ENCODE measurements at places on chromosomes 16 and 17.

DNA sequence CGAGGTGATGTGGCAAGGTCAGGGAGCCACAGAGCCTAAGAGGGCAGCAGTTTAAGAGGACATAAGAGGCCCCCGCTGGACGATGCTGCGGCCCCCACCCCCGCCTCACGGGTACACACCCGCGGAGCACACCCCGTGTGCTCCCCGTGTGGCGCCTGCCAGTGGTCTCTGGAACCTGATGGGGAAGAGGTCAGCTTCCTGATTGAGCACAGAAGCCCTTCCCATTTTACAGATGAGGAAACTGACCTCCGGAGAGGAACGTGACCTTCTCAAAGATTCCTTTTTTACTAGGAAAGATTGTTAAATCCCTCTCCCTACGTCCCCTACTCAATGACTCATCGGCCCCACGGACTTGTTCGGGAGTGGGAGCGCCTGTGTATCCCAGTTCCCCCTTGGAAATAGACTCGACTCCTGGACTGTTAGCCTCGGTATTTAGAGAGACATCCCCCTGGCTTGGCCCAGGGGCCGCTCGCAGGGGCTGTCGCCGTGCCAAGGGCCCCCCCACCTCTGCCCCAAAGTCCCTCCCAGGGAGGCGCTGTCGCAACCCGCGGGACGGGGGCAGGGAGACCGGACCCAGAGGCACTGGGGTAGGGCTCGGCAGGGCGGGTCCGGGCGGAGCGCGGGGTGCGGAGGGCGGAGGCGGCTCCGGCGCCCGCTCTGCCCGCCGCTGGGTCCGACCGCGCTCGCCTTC lies at the start of gene ABCC3:
Gene ABCC3, plus strand, starts transcription at position 658 of the 691 bp plus-strand sequence. CDS start 56 bp downstream, outside the sequence.
- DNase-seq: no peak

GRCh38 chr17:57668332-57668731 lies 76.8 kb downstream of the CCDC182 start:
- DNase-seq: no peak

- DNase-seq: no peak
Measured at GRCh38 chr16:4767872-4768548, 1.0 kb upstream of the ZNF500 start.

GRCh38 chr16:49671333-49671732 lies 184.6 kb downstream of the ZNF423 start:
- no peak for DNase-seq

GRCh38 chr16:73499276-73499675 lies 451.3 kb upstream of the ZFHX3 start:
- DNase-seq: no peak

- DNase-seq: no peak
Measured at GRCh38 chr17:38466346-38467315, 38.4 kb downstream of the ARHGAP23 start.

DNA sequence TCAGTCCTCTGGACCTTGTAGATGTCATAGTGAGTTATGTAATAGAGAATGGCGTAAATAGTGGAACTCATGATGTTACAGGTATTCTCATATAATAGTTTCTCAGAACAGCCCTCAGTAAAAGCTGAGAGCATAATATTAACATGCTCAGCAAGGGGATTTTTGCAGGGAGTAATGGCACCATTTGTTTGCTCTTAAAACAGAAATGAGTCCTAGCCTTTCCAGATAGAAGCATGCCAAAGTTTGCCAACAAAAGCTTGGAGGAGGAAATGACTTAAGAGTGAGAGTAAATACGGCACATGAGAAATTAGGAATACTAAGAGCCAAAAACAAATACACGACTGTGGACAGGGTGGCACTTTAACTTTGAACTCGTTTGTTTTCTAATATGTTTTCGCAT lies 198.4 kb downstream of the ANKFN1 start:
- no peak for DNase-seq

- no peak for DNase-seq
Measured at GRCh38 chr17:5804251-5804650, 219.9 kb upstream of the NLRP1 start.

- no peak for DNase-seq
Measured at GRCh38 chr16:85457366-85457765, 155.8 kb upstream of the GSE1 start.

- DNase-seq: no peak
Measured at GRCh38 chr17:16106161-16106891, 106.7 kb downstream of the TTC19 start.

- DNase-seq: no peak
Measured at GRCh38 chr16:58029410-58029809, 3.9 kb downstream of the MMP15 start.

DNA sequence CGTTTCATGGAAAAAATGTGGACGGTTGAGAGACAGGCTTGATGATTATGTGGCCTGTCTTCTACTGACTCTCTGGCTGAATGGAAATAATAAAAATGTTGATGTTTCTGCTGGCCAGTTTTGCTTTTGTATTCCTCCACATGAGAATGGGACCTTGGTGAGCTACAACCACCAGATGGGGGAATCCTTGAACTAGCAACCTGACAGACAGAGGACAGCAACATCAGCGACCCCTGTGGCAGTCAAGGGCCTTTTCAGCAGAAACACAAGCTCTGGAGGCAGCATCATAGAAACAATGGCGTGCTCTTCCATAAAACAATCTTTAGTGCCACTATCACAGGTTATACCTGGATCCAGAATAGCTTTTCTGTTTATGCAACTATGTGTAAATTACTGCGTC lies 84.0 kb upstream of the ATP2A3 start:
- DNase-seq: no peak

DNA sequence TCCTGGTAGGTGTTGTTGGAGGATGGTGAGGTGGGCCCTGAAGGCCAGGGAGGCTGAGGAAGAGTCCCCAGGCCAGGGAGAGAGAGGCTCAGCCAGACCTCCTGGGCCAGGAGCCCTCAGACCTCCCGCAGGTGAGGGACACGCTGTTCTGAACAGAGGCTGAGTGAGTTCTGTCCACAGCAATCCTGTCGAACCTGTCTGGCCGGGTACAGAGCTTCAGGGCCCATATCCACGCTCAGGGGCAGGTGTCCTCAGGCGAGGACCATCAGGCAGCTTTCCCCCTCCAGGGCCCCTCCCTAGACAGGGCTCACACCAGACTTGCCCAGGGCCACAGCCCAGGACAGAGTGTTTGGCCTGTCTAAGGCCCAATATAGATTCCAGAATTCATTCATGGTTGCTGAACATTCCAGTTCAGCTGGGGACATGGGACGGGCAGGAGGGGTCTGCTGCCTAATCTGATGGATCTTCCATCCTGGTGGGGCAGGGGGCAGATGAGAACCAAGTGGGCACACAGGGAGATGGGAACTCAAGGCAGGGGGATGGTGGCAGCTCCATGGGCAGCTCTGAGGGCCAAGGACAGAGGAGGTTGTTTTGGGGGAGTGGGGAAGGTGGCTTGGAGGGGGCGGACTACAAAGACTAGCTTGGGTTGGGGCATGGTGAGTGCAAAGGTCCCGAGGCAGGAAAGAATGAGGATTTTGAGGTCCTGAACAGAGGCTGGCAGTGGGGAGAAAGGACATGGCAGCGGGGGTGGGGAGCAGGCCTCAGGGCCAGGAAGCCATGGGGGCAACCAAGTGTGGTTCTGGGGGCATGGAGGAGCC lies 23.4 kb upstream of the MPRIP start:
- DNase-seq: no peak

DNA sequence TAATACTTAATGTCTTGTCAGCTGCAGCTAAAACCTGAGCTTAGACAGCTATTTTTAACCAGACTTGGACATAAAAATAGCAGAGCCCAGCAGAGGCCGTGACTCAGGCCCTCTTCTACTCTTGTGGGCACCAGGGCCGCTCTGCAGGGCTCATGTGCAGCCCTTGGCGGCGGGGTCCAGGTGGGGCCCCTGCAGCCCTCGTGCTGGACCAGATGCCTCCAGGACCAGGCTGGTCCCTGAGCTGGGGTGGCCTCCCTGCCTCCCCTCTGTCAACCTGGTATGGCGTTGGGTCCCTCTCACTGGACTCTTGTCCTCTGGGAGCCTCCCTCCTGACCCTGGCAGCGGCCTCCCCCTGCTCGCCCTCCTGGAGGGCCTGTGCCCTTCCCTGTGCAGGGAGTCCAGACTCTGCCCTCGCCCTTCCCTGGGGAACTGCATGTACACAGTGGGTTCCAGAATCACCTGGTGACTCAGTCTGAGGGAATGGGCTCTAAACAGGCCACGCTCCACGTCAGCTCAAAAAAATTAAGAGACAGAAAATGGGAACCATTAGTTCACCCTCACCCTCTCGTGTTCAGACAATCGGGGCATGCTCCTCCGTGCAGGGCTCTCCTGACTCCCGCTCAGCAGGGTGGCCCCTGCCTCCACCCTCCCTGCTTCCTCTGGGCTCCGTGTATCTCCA lies 9.7 kb downstream of the CDK5R1 start:
- no peak for DNase-seq

DNA sequence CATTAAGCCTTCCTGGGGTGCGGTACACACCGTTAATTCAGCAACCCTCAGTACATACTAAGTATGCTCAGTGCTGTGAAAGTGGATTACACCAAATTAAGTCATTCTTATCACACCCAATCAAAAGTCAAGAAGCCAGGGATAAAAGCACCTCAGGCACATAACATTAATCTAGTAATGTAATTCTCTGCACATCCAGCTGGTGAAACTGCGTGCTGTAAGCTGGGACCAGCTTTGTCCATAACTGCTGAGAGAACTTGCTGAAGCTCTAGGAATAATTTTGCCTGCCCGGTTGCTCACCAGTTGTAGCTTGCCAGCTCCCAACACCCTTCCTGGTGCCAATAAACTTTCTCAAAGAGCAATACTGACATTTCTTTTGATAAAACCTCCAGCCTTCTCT lies 44.9 kb downstream of the SLC47A1 start:
- DNase-seq: no peak

DNA sequence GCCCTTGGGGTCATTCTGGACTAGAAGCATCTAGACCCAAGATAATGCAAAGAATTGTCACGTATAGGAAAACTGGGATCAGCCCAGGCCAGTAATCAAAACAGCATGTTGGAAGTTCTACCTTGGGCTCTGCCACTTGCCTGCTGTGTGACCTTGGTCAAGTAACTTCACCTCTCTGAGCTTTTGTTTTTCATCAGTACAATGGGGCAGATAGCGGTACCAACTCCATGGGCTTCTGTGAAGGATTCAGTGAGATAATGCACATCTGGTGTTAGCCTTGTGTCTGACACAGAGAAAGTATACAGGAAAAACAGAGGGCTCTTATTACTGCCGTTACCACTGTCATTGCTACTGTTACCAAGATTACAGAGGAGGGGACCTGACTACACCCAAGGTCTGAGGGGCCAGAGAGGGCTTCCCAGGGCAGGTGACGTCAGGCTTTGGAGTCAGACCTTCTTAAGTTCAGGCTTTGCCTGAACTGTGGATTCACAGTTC lies 24.6 kb downstream of the CMIP start:
- no peak for DNase-seq

- no peak for DNase-seq
Measured at GRCh38 chr17:6508519-6509030, 47.8 kb downstream of the PITPNM3 start.

DNA sequence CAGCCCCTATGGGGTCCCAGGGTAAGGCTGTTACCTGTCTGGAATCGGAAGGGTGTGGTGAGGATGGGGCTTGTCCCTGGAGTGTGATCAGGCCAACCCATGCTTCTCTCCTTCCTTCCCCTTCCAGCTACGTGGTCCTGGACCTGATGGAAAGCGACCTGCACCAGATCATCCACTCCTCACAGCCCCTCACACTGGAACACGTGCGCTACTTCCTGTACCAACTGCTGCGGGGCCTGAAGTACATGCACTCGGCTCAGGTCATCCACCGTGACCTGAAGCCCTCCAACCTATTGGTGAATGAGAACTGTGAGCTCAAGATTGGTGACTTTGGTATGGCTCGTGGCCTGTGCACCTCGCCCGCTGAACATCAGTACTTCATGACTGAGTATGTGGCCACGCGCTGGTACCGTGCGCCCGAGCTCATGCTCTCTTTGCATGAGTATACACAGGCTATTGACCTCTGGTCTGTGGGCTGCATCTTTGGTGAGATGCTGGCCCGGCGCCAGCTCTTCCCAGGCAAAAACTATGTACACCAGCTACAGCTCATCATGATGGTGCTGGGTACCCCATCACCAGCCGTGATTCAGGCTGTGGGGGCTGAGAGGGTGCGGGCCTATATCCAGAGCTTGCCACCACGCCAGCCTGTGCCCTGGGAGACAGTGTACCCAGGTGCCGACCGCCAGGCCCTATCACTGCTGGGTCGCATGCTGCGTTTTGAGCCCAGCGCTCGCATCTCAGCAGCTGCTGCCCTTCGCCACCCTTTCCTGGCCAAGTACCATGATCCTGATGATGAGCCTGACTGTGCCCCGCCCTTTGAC lies 2.4 kb downstream of the MAPK7 start:
- no peak for DNase-seq

GRCh38 chr16:27424772-27425498 lies 23.0 kb downstream of the IL21R start:
- no peak for DNase-seq

DNA sequence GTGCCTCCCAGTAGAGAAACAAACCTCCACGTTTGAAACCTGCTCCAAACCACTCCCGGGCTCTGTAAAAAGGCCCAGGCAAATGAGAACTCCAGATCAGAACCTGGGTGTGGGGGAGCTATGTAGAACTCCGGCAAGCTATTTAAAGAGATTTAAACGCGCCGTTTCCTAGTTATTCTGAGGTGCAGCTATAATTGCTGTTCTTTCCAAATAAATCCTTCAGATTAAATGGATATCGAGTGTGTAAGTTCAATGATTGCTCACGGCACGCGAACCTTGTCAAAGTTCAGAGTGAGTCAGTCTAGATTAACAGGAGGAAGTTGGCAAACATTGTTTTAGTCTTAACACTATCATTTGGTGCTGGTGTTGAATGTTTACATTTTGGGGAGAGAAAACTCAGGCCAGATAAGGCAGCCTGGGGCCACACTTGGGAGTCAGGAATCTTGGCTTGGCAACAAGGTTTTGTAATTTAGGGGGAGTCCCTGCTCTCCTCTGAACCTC lies 92.9 kb upstream of the SALL1 start:
- DNase-seq: no peak

- DNase-seq: no peak
Measured at GRCh38 chr17:50173335-50173941, 7.6 kb downstream of the SGCA start.

DNA sequence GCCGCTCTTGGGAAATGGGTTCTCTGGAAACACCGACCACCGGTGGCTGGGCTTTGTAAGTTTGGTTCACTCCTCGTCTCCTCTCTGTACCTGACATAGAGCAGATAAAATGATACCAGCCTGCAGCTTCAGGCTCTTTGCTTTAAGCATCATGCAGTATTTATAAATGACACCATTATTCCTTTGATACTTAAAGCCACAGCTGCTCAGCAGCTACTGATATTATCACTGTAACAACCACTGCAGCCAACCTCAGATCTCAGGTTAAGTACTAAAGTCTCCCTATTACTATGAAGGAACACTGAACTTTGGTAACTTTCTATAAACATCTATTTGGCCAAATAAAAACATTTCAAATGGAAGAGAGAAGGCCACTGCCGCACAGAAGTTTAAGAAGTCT lies 34.6 kb downstream of the PDIA2 start:
- DNase-seq: no peak

DNA sequence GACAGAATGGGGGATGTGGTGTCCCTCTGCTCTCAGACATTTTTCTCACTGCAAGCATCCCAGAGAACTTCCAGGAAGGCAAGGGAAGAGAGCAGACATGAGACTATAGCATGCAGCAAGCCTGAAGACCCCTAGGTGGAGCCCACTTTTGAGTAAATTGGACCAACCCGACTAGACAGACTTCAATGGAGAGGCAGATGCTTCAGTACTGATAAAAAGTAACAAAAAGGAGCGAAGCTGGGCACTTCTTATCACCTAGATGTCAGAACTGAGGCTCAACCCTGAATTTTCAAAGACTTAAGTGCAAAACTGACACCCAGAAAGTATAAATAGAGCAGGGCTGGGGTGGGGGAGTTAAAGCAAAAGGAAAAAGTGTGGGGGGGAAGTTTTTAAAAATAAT lies 130.8 kb downstream of the PMP22 start:
- DNase-seq: no peak
